ENCODE measurements at places on chromosomes 6 and 20. TPM values are rescaled to one million over a fixed set of nuclear protein-coding genes. Genes with fewer than 3 reads are reported as not detected.

Gene CD83
- 2.9 TPM for total RNA-seq

Gene FOXQ1
- total RNA-seq = 1.5 TPM

Gene TXLNB
- 2.5 TPM for total RNA-seq

Gene GLP1R
- total RNA-seq = not detected

Gene MUC22
- not detected for total RNA-seq

Gene RFX6
- total RNA-seq = 1.8 TPM

Gene PROKR2
- total RNA-seq = not detected

Gene TRIM15
- total RNA-seq = not detected

Gene SLC4A11
- total RNA-seq = 4.9 TPM

Gene RHAG
- total RNA-seq = not detected

Gene FAM83B
- total RNA-seq = 0.16 TPM

Gene SLC24A3
- total RNA-seq = 12.3 TPM

Gene SPINT4
- total RNA-seq = not detected

Gene IL22RA2
- total RNA-seq = not detected

Gene SLC35D3
- not detected for total RNA-seq

Gene GNAS-AS1
- 0.48 TPM for total RNA-seq

Gene MUC21
- not detected for total RNA-seq

Gene RAD21L1
- not detected for total RNA-seq

Gene PSMF1
- 98.4 TPM for total RNA-seq

Gene HFE
- 9.4 TPM for total RNA-seq

Gene BPIFB2
- not detected for total RNA-seq

Gene SAMD5
- total RNA-seq = 13.5 TPM

Gene ALDH5A1
- 6.4 TPM for total RNA-seq

Gene LY6G6F
- not detected for total RNA-seq

Gene SLC22A3
- 3.4 TPM for total RNA-seq

Gene TAGAP
- 2.9 TPM for total RNA-seq

Gene MAS1L
- total RNA-seq = 0.48 TPM

Gene OVOL2
- total RNA-seq = 21.0 TPM

Gene RNF182
- total RNA-seq = 0.66 TPM

Gene SLC22A2
- not detected for total RNA-seq
